Pons (tissue), 1 donor: ENCODE measurements at places on chromosomes 12 and 14.

GRCh38 chr14:74786796-74787315, 23.7 kb downstream of the YLPM1 start:
- DNase-seq = no peak

DNA sequence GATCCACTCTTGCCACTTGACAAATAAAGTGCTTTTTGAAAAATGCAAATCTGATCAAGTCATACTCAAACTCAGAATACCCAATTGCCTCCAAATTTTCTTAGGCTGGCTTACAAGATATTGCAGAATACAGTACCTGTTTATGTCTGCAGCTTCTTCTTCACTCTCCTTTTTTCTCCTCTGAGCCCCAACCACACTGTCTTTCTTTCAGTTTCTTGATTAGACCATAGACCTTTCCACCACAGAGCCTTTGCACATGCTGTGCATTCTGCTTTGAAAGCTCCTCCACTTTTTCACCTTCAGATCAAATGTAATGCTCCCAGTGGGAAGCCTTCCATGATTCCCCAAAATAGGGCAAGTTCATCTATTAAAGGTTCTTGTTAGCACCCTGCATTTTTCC, 13.9 kb upstream of the GYS2 start:
- DNase-seq = no peak

GRCh38 chr12:122861587-122861970, 26.3 kb downstream of the HIP1R start:
- no peak for DNase-seq

DNA sequence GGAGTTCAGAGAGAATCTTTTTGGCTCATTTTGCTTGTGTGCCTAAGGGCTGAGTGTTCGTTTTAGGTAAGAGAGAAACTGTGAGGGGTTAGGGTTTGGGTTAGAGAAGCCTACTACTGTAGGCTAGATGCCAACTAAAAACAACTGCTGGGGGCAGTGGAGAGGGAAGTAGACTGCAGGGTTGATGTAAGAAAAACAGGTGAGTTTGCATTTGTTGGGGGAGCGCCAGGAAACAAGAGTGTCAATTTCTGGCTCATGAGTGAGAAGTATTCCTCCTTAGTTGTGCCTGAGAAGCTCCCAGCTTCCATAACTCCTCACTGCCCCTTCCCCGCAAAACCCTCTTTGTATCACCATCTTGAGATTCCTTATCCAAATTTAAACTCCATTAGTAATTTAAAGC, 92.3 kb downstream of the DERA start:
- no peak for DNase-seq

DNA sequence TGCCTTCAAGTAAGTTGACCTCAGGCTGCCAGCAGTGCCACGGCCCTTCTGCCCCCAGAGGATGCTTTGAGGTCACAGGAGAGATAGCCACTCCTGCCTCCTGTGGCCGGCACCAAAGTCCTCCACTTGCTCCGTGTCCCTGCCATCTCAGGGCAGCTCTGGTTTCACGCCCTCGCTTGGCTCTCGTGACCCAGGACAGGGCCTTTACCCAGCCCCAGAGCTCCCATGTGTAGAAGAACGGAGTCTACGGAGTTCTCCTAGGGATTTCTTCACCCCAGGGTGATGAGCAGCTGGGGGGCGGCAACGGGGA, 178.1 kb downstream of the ADGRD1 start:
- no peak for DNase-seq

- no peak for DNase-seq
Observed at GRCh38 chr14:104788873-104789663, 6.5 kb downstream of the AKT1 start.

DNA sequence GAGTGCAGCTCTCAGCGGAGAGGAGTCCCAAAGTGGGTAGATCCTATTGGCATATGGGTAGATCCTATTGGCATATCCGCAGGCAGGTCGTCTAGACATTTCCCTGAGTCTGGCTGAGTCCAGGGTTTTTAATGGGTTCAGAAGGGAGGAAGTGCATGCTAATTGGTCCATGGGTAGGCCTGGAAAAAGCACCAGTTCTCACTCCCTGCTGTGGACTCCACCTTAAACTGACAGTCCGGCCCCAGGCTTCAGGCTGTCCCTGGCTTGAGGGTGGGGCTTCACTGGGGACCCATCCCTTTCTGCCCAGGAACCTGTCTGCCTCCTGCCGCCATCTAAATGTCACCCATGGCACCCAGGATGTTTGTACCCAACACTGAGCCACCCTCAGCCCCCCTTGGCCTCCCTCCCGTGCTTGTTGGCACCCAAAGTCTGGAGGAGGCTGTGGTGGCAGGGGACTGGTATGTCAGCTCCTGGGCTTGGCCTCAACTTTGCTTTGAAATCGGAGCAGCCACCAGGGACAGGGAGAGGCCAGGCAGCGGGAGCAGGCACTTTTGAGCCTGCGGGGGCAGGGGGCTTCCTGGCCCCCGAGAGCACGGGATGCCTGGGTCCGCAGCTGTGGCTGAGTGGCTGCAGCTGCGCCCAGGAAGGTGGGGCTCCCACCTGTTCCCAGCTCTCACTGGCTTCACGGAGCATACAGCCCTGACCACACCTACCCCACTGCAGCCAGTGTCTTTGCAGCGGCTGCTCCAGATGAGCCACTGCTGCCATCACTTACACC, 29.6 kb upstream of the YAF2 start:
- no peak for DNase-seq

GRCh38 chr14:59460378-59460777, 4.8 kb downstream of the GPR135 start:
- DNase-seq = no peak

- no peak for DNase-seq
Observed at GRCh38 chr12:88836156-88836555, 255.9 kb upstream of the KITLG start.

- no peak for DNase-seq
Observed at GRCh38 chr14:24093207-24093900, 757 bp upstream of the PCK2 start.

- no peak for DNase-seq
Observed at GRCh38 chr12:43325786-43326185, 226.2 kb downstream of the ADAMTS20 start.
